Ascending aorta (tissue), 2 donors: ENCODE measurements at places on chromosomes 3 and 15. TPM values are rescaled to one million over a fixed set of nuclear protein-coding genes. Genes with fewer than 3 reads are reported as not detected.

- DNase-seq = no peak
These were observed 262.6 kb downstream of the MECOM start for GRCh38 chr3:169400874-169401273.

GRCh38 chr3:162641317-162641716, 1144.7 kb downstream of the OTOL1 start:
- DNase-seq = no peak

DNA sequence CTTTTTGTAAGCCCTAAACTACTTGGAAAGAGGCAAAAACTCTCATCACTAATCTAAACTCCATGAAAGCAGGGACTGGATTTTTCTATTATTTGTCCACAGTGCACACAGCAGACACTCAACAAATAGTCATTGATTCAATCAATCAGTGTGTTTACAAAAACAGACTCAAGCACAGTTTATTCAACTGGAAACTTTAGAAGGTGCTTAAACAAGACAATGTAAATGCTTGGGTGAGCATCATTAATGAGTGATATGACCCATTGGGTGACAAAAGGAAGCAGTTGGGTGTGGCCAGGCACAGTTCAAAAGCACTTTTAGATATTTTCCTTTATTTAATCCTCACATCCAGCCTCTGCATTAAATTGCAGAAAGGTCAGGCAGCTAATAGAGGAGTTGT, 32.0 kb upstream of the PPP4R2 start:
- DNase-seq = no peak

The REC114 gene
- not detected for total RNA-seq

GRCh38 chr15:78222745-78223395, 11.5 kb downstream of the ACSBG1 start:
- DNase-seq = no peak

- no peak for DNase-seq
These were observed 457.0 kb upstream of the ALCAM start for GRCh38 chr3:104909721-104910120.

DNA sequence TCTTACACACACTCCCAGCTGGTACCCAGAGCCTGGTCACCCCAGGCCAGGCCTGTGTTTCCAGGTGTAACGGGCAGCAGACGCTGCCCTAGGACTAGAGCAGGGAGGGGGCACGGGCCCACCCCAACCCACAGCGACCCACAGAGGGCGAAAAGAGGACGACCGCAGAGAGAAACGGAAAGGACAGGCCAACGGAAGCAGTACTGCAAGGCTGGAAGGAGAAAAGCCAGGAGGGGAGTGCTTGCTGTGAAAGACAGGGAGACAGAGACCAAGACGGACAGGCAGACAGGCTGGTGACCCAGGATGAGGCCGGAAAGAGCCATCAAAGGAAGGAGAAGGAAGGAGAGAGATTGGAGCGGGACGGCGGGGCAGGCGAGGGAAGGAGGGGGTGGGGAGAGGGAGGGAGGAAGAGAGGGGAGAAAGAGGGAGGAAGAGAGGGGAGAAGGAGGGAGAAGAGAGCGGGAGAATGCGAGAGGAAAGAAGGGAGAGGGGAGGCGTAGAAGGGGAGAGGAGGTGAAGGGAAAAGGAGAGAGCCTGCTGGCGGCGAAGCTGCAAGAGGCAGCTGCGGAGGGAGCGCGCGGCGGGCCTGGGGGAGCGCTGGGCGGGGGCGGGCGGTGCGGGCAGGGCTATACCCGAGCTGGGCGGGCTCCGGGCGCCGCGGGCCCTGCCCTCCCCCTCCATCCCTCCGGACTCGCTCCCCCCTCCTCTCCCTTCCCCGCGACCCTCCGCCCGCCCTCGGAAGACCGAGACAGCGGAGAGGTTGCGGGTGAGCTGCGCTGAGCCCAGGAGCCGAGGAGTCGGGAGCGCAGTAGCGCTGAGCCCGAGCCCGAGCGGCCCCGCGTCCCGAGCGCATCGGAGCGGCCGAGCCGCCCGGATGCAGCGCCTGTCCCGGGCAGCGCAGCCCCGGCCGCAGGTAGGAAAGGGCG, at the start of gene SLC6A1:
Gene SLC6A1 (plus strand): TSS at position 732 of the 926 bp plus-strand sequence. CDS start 24,464 bp downstream, outside the sequence.
- no peak for DNase-seq

The SCG5 gene
- total RNA-seq = not detected
